ENCODE measurements at places on chromosomes 1 and 21.

GRCh38 chr1:162372159-162373071 is 4.2 kb downstream of the SPATA46 start:
- DNase-seq = no peak

DNA sequence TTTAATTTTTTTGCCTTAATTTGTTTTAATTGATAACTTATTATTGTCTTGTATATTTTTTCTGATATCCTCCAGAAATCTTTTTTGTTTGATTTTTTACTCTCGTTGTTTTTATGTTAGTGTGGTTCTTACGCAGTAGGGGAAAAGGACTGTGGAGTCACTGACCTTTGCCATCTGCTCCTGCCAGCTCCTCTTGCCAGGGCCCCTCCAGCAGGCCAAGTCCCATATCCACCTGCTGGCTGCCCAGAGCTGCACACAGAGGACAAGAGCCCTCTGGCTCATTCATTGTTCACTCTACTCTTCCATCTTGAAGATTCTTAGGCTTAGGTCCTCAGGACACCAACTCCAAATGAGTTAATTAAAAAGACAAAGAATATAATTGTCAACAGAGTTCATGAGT is 316.4 kb upstream of the DUSP10 start:
- no peak for DNase-seq

DNA sequence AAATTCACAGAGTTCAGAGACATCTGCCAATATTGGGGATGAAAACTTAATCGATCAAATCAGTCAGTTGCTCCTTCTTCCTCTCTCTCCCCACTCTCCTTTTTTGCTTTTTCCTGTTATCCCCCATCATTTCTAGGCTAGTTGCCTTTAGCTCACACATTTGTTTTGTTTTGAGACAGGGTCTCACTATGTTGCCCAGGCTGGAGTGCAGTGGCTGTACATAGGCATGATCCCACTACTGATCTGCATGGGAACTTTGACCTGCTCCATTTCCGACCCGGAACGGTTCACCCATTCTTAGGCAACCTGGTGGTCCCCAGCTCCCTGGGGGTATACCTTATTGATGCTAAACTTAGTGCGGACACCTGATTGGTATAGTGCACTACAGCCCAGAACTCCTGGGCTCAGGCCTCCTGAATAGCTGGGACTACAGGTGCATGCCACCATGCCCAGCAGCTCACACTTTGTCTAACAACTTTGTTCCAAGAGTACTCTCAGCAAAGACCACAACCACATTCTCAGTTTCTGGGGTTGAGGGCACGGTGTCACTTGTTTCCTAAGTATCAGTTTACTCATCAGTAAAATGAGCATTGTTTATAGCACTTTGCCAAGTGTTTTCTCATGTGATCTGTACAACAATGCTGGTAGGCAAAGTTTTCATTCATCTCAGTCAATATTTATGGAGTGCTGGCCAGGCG is 6.7 kb upstream of the ELOA start:
- DNase-seq = no peak

DNA sequence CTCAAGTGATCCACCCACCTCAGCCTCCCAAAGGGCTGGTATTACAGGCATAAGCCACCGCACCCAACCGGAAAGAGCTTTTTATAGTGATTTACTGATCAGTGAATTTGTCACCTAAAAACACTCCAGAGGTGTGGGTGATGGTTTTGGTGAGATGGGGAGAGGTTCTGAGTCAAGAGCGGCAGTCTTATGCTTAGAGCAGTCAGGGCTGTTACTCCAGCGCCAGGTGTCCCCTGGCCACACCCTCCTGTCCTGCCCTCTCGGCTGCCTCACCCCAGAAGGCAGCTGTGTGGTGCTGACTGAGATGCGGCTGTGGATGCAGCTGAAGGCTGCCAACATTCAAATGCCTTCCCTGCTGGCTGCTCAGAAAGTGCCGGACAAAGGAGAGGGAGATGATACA is 94.5 kb upstream of the LPGAT1 start:
- no peak for DNase-seq

DNA sequence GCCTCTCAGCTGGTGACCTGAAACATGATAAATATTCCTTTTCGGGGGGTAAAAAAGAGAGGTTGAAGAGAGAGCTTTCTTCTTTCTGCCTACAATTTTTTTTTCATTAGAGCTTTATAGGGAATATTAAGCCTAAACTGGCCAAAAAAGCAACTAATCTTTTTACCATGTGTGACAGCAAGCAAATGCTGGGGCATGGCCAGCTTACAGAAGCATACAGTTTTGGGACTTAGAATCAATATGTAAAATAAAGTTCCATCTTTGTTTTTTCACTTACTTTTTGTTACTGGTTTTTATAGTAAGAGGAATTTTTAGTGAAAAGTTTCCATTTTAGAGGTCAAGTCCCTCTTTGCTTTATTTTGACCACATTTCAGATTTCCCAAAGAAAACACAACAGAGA is 301.2 kb upstream of the DEPDC1 start:
- DNase-seq = no peak

DNA sequence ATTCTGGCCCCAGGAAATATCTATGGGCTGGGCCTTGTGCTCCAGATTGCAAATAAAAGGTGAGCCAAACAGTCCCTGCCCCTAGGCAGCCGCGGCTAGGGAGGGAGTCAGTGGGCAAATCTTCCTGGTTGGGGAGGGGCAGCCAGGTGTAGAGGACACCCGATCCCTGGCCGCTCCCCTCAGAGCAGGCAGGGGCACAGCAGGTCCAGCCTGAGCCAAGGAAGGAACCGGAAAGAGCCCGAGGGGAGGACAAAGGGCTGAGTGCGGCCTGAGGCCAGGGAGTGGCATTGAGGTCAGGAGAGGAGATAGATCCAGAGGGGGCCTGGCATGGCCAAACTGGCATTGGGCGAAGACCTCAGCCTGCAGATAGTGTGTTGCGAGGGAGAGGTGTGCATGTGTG is 36.6 kb upstream of the ARF1 start:
- no peak for DNase-seq

GRCh38 chr1:77063118-77063517 is 156.1 kb downstream of the PIGK start:
- DNase-seq = no peak
